ENCODE measurements at places on chromosomes 3 and 15. TPM values are rescaled to one million over a fixed set of nuclear protein-coding genes. Genes with fewer than 3 reads are reported as not detected.

The CCR3 gene
- not detected for total RNA-seq

The SLC28A1 gene
- not detected for total RNA-seq

The GRAMD1C gene
- total RNA-seq = 1.3 TPM

The EPHB1 gene
- 0.28 TPM for total RNA-seq

The KIF23 gene
- total RNA-seq = 9.7 TPM

The NEDD4 gene
- total RNA-seq = 17.0 TPM

The PYGO1 gene
- 8.6 TPM for total RNA-seq

The CCNB2 gene
- 9.0 TPM for total RNA-seq

The ARHGEF26 gene
- total RNA-seq = 2.5 TPM

The PAK6 gene
- total RNA-seq = not detected

The C15orf62 gene
- total RNA-seq = not detected

The UBXN7 gene
- 16.5 TPM for total RNA-seq

The THBS1 gene
- total RNA-seq = 1,557 TPM

The ROPN1 gene
- total RNA-seq = not detected

The RASGRP1 gene
- total RNA-seq = 0.37 TPM

The ASB14 gene
- total RNA-seq = not detected

The KLHL40 gene
- total RNA-seq = not detected

The GATA2 gene
- total RNA-seq = 1.8 TPM

The FSIP1 gene
- total RNA-seq = 1.7 TPM
